Endothelial cell of umbilical vein (primary cell): ENCODE measurements at places on chromosomes 6 and 20.

- peaks cover 1% of the 10 kb centered on the region for H3K4me1 ChIP-seq
- no peak overlapping the region for H3K4me3 ChIP-seq
- no peaks in the 10 kb centered on the region for H3K27me3 ChIP-seq
- H3K36me3 ChIP-seq = no peaks in the 10 kb centered on the region
- no peak for DNase-seq
- no peak overlapping the region for H3K27ac ChIP-seq
Observed at GRCh38 chr6:149054559-149055194, 262.8 kb upstream of the TAB2 start.

DNA sequence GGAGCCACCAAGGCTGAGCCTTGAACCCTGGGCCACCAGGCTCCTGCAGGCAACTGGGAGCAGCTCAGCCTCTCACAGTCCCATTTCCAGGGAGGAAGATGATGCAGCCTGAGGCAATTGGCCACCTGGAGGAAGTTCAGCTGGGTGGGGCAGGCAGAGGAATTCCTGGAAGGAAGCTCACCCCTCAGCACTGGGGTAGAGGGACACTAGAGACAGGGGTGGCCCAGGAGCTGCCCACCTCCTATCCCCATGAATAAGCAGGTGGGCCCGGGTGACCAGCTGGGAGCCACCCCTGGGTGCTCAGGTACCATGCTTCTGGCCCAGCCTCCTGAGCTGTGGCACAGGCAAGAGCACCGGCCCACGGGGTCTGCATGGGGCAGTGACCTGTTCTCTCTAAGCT, 3.6 kb upstream of the HSPA12B start:
- no peaks in the 10 kb centered on the region for H3K36me3 ChIP-seq
- no peak overlapping the region for H3K4me3 ChIP-seq
- DNase-seq = no peak
- no peaks in the 10 kb centered on the region for H3K4me1 ChIP-seq

- no peaks in the 10 kb centered on the region for H3K4me1 ChIP-seq
- H3K4me3 ChIP-seq = no peak overlapping the region
- H3K27ac ChIP-seq = no peak overlapping the region
- no peak for DNase-seq
- H3K27me3 ChIP-seq = no peaks in the 10 kb centered on the region
- H3K36me3 ChIP-seq = peaks cover 2% of the 10 kb centered on the region
Observed at GRCh38 chr20:13418263-13419229, 197.5 kb downstream of the ISM1 start.

DNA sequence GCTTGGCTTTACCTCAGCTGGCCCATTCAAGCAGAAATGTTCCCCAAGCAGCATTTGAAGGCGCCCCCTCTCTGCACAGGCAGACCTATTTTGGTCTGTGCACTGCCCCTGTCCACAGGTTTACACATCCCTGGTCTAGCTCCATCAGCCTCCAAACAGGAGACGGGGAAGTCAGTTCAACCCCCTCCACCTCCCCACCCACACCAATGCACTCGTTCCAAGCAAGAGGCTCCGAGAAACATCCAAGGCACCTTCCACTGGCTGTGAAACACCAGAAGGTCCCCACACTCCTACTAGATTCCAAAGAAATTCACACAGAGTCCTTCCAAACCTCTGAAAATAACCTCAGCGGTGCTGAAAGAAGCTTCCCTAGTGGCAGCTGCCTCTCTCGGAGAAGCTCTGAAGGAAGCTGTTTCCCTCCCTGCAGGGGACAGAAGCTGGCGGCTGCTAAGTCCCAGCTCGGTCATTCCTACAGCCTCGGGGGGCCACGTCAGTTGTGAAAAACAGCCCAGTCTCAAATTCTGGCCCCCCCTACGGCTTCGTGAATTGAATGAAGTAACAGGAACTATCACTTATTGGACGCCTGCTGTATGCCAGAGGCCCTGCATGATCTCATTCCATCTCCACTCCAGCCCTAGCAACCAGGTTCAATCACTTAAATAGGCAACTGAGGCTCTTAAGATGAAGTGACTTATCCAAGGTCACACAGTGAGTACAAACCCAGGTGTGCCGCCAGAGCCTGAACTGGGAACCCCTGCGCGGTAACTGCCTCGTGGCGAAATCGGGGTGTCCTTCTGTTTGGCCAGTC, 815 bp downstream of the SPATA2 start:
- H3K27me3 ChIP-seq = no peaks in the 10 kb centered on the region
- peaks cover 17% of the 10 kb centered on the region for H3K4me1 ChIP-seq
- H3K4me3 ChIP-seq = peak overlapping the region; percentile 68
- H3K27ac ChIP-seq = peak overlapping the region; percentile 86
- H3K36me3 ChIP-seq = no peaks in the 10 kb centered on the region
- peak; percentile 29 for DNase-seq

GRCh38 chr6:7431674-7432390, 42.2 kb downstream of the RIOK1 start:
- H3K27ac ChIP-seq = no peak overlapping the region
- no peaks in the 10 kb centered on the region for H3K27me3 ChIP-seq

DNA sequence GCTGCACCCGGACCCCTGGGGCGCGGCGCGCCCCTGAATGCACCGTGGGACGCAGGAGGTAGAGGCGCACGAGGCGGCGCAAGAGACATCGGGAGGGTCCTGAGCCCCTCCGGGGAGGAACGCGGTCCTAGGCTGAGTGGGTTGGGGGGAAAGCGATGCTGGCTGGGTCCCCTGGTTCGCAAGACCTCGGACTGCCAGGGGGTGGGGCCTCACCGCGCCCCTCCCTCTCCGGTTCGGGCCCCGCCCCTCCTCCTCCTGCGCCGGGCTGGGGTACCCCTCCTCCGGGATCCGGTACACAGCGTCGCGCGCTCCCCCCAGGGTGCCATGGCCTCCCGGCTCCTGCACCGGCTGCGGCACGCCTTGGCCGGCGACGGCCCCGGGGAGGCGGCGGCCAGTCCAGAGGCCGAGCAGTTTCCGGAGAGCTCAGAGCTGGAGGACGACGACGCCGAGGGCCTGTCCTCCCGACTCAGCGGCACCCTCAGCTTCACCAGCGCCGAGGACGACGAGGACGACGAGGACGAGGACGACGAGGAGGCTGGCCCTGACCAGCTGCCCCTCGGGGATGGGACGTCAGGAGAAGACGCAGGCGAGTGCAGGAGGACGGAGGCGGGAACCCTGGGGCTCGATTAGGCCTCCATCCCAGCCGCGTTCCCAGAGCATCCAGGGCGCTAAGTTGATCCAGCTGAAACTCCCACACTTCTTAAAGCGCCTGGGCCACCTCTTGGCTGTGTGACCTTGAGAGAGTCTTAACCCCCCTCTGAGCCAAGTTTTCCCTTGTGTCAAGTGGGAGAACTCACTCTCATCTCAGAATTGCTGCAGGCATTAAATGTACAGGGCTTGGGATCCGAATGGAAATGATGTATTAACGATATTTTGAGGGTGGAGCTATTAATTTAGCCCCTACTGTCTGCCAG, 541 bp downstream of the SNX21 start:
- peak overlapping the region; percentile 71 for H3K27ac ChIP-seq
- no peaks in the 10 kb centered on the region for H3K36me3 ChIP-seq
- DNase-seq = peak; percentile 83
- H3K27me3 ChIP-seq = no peaks in the 10 kb centered on the region
- peak overlapping the region; percentile 29 for H3K4me3 ChIP-seq
- peaks cover 20% of the 10 kb centered on the region for H3K4me1 ChIP-seq

GRCh38 chr20:56616716-56617115, 12.4 kb upstream of the TFAP2C start:
- no peaks in the 10 kb centered on the region for H3K4me1 ChIP-seq
- H3K27ac ChIP-seq = no peak overlapping the region
- H3K27me3 ChIP-seq = no peaks in the 10 kb centered on the region
- H3K4me3 ChIP-seq = no peak overlapping the region

DNA sequence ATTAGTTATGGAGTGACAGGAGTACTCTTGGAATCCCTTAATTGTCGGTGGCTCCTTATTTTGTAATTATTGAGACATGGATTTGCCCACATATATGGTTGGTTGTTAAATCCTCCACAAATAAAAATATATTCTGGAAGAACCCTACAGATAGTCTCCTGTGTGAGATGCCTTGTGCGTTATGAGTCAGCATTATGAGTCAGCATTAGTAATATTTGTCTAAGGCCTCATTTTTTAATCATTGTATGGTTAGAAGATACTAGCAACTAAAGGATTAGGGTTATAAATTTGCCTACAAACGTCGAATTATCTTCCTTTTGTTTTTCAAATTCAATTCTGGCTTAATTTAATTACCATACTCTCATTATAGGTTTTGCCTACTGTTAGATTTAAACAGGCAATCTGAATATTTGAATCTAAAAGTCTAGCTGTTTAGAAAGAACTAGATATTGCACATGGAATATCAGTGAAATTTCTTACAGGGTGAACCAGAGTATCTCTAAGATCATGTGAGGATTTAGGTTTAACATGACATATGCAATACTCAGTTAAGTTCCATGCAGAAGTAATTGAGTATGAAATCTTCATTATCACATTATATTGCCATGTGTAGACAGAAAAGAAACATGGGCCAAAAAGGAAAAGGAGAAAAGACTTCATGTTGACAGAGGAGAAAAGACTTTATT, 5.9 kb downstream of the C6orf58 start:
- no peaks in the 10 kb centered on the region for H3K4me1 ChIP-seq
- no peak overlapping the region for H3K27ac ChIP-seq
- no peak overlapping the region for H3K4me3 ChIP-seq
- DNase-seq = peak; percentile 30
- H3K36me3 ChIP-seq = no peaks in the 10 kb centered on the region

GRCh38 chr6:142048593-142048980, 84.1 kb upstream of the GJE1 start:
- DNase-seq = no peak
- no peaks in the 10 kb centered on the region for H3K36me3 ChIP-seq
- H3K27ac ChIP-seq = no peak overlapping the region

GRCh38 chr6:62288562-62288961, 2.5 kb upstream of the KHDRBS2 start:
- H3K4me3 ChIP-seq = no peak overlapping the region
- no peak for DNase-seq
- no peaks in the 10 kb centered on the region for H3K27me3 ChIP-seq
- no peaks in the 10 kb centered on the region for H3K4me1 ChIP-seq
- no peaks in the 10 kb centered on the region for H3K36me3 ChIP-seq

DNA sequence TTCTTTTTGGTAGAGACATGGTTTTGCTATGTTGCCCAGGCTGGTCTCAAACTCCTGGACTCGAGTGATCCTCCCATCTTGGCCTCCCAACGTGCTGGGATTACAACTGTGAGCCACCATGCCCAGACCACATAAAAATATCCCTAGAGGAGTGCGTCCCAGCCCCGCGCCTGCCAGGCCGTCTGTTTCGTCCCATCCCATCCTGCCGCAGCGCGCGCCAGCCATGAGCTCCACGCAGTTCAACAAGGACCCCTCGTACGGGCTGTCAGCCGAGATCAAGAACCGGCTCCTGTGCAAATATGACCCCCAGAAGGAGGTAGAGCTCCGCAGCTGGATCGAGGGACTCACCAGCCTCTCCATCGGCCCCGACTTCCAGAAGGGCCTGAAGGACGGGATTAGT, 16.6 kb upstream of the AMD1 start:
- no peaks in the 10 kb centered on the region for H3K36me3 ChIP-seq
- H3K4me3 ChIP-seq = no peak overlapping the region
- no peak for DNase-seq
- no peak overlapping the region for H3K27ac ChIP-seq
- peaks cover 3% of the 10 kb centered on the region for H3K27me3 ChIP-seq

DNA sequence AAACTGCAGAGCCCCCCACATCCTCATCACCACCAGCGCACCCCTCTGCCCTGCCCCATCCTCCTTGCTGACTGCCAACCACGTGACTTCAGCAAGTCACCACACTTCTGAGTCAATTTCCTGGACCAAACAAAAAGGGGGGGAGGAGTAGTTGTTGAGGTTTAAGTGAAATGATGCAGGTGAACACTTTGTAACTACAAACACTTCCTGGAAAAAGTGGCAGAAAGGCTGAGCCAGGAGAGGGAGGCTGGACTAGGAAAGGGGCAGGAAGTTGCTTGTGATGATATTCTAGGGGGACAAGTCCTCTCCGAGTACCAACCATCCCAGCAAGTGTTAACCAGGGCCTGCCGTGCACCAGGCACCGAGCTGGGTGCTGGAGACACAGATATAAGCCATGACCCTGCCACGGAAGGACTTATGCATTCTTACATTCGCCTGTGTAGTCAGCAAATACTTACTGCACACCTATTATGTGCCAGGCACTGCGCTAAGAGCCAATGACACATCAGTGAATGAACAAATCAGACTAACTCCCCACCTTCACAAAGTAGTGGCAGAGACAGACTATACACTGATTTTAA, 67.3 kb downstream of the PREX1 start:
- H3K4me3 ChIP-seq = no peak overlapping the region
- peak overlapping the region; percentile 80 for H3K27ac ChIP-seq
- H3K27me3 ChIP-seq = no peaks in the 10 kb centered on the region
- no peaks in the 10 kb centered on the region for H3K36me3 ChIP-seq

DNA sequence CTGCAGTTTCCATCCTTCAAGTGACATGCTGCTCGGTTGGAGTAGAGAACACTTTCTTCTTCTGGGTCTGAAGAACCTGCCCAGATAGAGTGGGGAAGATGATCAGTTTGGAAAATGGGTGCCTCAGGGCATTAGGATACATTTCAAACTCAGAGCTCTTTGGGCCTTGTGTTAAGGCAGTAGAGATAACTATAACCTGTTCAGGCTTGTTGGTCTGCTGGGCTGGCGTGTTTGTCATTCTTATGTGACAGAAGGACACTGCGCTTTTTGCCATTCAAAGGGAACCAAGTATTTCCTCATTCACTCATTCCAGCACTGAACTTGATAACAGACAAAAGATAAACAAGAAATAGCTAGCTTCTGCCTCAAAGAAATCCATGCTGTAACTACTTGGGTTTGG, 3.8 kb downstream of the TOMM34 start:
- DNase-seq = no peak
- H3K36me3 ChIP-seq = peaks cover 34% of the 10 kb centered on the region
- H3K4me1 ChIP-seq = peaks cover 22% of the 10 kb centered on the region
- H3K27me3 ChIP-seq = no peaks in the 10 kb centered on the region

DNA sequence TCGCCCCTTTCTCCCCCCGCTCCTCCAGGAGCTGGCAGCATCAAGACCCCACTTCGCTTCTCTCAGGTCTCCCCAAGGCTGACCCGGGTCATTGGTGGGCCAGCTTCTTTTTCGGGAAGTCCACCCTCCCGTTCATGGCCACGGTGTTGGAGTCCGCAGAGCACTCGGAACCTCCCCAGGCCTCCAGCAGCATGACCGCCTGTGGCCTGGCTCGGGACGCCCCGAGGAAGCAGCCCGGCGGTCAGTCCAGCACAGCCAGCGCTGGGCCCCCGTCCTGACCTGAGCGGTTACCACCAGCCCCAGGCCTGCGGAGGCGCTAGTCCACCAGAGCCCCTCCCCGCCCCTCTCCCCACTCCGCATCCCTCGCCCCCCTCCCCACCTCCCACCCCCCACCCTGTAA, 1.0 kb downstream of the PPDPF start:
- H3K27ac ChIP-seq = peak overlapping the region; percentile 25
- no peaks in the 10 kb centered on the region for H3K27me3 ChIP-seq
- no peaks in the 10 kb centered on the region for H3K36me3 ChIP-seq
- no peak for DNase-seq
- peak overlapping the region; percentile 69 for H3K4me3 ChIP-seq
